ENCODE measurements at places on chromosomes 13 and 19.

DNA sequence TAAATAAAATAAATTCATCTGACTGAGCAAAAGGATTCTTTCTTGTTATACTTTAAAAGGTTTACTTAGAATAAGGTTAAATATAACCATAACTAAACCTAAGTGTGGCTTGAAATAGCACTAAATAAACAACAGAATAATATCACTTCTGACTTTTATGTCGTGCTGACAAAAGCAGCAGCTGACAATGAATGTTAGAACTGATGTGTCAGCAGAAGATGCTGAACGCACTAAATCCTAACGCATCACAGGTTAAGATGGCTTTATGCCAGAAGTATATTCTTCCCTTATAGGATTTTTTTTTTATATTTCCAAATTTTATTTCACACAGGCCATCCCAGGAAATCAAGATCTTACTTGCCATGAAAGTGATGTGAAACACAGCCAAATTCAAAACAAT lies 558.3 kb upstream of the NBEA start:
- no peak for DNase-seq

DNA sequence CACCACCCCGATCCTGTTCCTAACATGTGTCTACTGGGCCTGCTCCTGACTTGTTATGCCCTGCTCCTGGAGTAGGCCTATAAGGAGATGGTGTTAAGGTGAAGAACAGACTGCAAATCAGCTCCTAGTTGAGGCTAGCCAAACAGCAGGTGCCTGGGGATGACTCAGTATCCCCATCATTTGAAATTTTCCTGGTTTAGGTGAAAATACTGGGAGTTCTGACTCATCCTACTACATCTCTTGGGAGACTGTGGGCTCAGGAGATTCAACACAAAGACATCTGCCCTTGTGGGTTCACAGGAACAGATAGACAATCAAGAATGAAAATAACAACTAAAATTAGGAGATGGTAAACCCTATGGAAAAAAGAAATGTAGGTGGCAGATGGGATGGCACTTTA lies 41.2 kb downstream of the BRD4 start:
- no peak for DNase-seq

DNA sequence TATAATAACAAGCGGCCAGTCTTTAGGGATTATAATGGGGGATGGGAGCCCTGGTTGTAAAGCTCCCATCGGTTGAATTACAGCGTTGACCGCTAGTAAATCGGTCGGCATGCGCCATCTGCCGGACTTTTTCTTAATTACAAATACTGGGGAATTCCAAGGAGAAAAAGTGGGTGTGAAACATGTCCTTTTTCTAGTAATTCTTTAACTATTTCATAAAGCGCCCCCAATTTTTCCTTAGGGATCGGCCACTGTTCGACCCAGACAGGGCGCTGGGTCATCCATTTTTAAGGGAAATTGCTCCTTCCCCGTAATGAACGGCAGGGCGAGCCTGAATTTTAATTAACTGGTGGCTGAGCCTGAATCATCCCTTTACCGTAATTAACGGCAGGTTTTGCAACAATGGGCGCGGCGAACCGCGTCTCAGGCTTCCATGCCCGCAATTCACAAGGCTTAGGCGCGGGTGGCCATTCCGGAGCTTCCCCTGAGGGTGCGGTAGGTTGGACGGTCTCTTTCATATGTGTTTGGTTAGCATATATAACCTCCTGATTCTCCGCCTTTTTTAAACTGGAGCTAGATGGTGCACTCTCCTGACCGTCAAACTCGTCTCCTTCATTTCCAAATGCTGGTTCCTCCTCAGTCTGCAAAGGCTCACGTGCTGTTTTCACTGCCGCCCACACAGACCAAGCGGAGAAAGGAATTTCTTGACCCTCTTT lies 30.2 kb upstream of the EVI5L start:
- peak; percentile 65 for DNase-seq

DNA sequence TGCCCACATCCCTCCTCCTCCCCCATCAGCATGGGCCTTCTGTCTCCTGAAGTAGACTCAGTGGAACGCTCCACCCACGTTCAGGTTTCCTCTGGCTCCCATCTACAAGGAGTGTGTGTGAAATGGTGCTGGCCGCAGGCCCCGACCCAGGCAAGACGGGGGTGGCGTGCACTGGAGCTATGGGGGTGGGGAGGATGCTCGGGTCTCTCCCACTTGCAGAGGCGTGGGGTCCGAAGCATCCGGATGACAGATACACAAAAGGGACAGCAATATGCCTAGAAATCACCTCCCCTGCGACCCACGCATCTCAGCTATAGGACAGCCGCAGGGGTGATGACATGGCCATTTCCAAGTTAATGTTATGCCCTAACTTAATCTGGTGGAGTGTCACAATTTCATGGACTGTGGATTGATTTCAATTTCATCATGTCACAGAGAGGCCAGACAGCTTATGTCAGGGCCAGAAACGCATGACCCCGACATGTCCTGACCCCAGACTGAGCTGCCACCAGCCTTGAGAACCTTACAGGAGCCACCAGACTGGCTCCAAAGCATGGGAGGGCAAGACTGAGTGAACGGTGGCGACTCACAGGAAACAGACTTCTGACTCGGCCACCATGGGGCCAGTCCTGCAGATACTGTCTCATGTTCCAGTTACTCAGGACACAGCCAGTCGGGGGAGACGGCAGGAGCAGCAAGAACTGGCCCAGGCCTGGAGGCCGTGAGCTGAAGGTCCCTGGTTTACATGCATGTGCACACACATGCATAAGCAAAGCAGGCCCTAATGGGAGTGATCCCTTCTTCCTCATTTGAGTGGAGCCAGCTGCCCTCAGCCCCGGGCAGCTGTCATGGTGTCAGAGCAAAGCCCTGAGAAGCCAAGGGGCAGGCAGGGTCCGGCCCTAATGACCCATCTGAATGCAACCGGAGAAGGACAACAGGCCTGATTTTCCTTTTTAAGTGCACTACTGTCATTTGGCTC lies 82.2 kb downstream of the SLC7A1 start:
- no peak for DNase-seq

GRCh38 chr13:79245937-79246577 lies 160.0 kb downstream of the RBM26 start:
- DNase-seq: no peak

DNA sequence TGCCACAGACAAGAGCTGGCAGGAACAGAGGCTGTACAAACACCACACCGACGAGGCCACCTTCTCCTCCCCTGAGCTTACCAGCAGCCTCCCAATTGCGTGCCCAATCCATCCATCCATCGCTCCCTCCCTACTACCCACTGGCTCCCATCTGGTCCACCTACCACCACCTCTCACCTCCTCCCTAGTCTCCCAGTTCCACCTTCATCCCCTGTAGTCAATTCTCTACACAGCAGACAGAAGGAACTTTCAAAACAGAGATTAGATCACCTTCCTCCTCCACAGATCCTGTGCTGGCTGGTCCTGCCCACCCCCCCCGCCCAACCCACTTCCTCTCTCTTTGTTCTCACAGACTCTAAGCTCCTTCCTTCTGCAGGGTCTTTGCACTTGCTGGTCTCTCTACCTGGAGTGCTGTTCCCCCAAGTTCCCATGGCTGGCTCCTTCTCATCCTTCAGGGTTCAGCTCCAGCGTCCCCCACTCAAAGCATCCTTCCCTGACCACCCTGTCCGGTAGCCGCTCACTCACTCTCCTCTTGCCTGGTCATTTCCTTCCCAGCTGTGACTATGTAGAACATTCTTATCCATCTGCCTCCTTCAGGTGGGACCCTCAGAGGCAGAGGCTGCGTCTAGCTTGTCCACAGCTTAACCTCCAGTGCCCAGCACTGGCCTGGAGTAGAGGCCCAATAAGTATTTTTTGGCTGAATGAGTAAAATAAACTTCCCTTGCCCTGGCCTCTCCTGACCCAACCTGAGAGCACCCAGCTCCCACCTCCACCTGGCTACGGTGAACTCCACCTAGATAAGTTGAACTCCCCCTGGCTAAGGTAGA lies 23.0 kb downstream of the PIN1 start:
- DNase-seq: no peak

DNA sequence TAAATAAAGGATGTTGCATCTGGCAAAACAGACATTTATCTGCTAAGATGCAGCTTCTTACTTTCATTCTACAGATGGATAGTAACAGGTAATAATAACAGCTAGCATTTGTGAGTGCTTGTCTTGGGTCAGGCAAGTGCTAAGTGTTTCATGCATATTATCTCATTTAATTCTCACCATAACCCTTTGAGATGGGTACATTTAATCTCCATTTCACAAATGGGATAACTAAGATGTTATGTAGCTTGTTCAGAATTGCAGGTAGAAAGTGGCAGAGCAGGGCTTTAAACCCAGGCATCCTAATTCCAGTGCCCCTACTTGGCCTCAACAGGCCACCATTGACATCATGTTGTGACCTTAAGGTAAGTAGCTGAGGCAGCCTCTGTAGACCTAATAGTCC lies 69.8 kb downstream of the LMO7 start:
- DNase-seq: no peak

- DNase-seq: no peak
These were observed 553.1 kb downstream of the DCT start for GRCh38 chr13:93926425-93926824.

DNA sequence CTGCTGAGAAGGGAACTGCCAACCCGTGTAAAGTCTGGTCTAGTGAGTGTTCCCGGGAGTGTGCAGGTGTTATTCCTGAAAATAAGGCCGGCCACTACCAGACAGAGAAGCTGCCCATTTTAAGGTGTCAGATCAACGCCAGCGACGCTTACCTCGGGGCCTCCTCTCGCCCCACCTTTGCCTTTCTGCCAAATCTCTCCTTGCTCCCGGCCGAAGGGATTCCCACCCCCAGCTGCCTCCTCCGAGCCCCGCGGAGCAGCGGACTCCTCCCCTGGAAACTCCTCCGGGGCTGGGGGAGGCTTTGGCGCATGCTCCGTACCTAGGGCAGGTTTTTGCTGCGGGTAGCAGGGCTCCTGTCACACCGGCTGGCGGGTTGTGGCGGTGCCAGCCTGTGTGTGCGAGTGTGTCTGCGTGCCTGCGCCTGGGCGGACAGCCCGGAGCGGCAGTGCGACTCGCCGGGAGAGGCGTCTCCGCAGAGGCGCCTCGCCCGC lies at the start of gene HS6ST3:
HS6ST3 (plus strand) TSS at position 359 of the 491 bp plus-strand sequence.
- no peak for DNase-seq

GRCh38 chr19:19297759-19298158 lies 22.6 kb downstream of the SUGP1 start:
- DNase-seq: no peak

DNA sequence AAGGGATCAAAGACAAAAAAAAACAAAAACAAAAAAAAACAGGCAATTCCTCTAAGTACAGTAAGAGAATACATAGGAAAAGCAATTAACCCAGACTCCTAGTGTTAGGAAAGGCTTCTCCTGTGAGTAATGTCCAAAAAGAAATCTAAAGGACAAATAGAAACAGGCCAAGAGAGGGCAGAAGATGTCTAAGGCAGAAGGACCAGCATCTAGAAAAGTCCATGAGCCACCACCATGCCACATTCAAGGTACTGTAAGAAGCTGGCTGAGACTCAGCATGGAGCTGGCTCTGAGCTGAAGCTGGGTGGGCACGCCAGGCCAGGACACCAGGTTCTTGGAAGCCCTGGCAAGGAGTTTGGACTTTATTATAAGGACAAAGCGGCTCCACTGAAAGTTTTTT lies 118.1 kb upstream of the FRY start:
- no peak for DNase-seq

DNA sequence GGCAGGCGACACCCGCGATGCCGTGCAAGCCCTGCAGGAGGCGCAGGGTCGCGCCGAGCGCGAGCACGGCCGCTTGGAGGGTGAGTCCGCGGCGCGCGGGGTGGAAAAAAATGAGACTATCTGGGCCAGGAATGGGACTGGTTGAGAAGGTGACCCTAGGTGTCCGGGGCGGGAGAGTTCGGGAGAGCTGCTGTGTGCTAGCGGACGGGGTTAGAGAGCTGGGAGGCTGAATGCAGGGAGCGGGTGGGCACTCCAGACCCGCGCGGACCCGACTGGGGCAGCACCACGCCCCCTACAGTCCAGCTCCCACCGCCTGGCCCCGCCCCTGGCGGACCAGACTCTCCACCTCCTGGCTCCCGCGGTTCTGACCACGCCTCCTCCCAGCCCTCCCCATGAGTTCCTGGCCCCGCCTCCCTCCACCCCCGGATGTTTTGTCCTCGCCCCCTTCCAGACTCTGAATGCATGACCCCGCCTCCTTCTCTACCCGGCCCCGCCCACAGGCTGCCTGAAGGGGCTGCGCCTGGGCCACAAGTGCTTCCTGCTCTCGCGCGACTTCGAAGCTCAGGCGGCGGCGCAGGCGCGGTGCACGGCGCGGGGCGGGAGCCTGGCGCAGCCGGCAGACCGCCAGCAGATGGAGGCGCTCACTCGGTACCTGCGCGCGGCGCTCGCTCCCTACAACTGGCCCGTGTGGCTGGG lies 1.5 kb downstream of the CLEC11A start:
- DNase-seq: peak; percentile 84

DNA sequence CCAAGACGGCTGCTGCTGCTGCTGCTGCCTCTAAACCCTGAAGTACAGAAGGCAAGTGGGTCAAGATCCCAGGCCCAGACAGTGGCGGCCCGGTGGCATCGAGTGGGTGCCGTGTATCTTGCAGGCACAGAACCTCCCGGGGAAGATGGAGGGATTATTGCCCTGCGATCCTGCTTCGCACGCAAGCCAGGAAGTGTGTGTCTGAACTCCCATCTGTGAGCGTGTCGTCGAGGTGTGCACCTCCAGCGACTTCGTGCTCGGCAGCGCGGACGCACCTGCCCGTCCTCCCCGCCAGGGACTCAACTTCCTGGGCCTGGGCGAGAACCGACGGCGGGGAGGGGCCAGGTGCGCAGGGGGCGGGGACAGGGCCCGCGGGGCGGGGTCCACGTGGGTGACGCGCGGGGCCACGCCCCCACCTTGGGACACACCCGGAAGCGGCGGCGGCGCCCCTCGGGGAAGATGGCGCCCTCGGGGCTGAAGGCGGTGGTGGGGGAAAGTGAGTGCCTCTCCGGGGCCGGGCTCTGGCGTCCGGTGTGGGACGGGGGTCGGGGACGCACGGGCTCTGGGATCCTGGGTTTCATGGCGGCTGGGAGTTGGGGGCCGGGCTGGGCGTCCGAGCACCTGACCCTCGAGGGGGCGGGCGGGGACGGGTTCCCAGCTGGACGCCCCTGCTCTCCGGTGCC lies at the start of gene STXBP2:
STXBP2 (plus strand) TSS at position 420 of the 683 bp plus-strand sequence; CDS start at position 460, 40 bp downstream.
- DNase-seq: no peak

GRCh38 chr13:43516401-43516833 lies 270.4 kb downstream of the ENOX1 start:
- no peak for DNase-seq

DNA sequence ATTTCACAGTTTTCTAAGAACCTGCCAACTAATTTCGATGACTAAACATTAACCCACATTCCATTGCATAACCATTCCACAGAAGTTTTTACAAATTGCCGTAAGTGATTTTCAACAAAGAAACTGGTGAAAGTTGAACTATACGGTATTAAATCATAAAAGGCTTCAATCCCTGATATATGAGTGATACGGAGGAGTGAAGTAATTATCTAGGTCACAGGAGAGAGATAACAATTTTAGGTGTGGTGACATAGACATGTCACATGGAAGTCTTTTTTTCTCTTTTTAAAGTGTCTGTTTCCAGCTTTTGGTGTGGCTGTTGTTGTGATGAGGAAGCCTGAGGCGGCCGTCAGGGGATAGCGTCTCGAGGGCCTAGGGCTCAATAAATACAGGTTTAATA lies 29.4 kb downstream of the TBC1D4 start:
- no peak for DNase-seq

GRCh38 chr13:37403776-37404527 lies 194.6 kb downstream of the POSTN start:
- no peak for DNase-seq

- DNase-seq: no peak
These were observed 162.1 kb upstream of the TMTC4 start for GRCh38 chr13:100836711-100837110.

GRCh38 chr19:38227287-38228004 lies 3.4 kb upstream of the DPF1 start:
- DNase-seq: no peak
